ENCODE measurements at places on chromosomes 7 and 10. TPM values are rescaled to one million over a fixed set of nuclear protein-coding genes. Genes with fewer than 3 reads are reported as not detected.

The TMEM176B gene
- not detected for total RNA-seq

The DRGX gene
- total RNA-seq: not detected

The WASHC2C gene
- 30.5 TPM for total RNA-seq

The DNAH11 gene
- not detected for total RNA-seq

The SMKR1 gene
- total RNA-seq: 0.34 TPM

The NEUROD6 gene
- total RNA-seq: not detected

The CARD11 gene
- total RNA-seq: 2.1 TPM

All from dermis lymphatic vessel endothelial cell (primary cell).